ENCODE measurements at places on chromosomes 1 and 21.

DNA sequence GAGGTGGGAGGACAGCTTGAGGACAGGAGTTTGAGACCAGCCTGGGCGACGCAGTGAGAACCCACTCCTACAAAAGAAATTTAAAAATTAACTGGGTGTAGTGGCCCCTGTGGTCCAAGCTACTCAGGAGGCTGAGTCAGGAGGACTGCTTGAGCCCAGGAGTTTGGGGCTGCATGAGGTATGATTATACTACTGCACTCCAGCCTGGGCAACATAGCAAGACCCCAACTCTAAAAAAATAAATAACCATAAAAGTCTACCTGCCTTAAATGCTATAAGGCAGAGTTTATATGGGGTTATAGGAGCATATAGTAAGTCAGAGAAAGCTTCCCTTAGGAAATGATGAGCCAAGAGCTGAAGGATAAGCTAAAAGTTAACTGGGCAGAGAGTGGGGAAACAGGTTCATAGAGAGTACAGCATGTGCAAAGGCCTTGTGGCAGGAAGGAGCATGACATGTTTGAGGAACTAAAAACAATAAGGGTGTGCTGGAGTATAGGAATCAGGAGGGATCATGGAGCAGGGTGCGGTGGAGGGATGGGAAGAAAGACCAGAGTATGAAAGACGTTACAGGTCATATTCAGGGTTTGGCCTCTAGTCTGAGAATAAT lies 68.3 kb downstream of the ADSS2 start:
- DNase-seq, result no peak

GRCh38 chr1:7389201-7389905 lies 381.7 kb upstream of the VAMP3 start:
- DNase-seq, result peak; percentile 37

DNA sequence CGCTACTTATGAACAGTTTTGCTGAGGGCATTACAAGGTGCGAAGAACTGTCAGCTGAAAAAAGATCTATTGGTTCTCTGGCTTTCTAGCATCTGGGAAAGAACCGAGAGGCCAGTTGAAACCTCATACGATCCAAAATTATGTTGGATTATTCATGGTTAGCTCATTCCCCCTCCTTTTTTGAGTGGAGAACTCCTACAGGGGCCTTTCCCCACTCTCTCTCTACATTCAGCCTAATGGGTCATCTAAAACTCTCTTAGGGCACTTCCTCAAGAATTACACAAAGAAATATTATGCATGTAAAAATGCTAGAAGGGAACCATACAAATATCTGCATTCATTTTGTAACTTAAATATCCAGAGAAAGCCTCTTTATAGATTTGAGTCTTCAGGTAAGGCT lies 358.2 kb downstream of the ADGRL2 start:
- DNase-seq, result no peak

GRCh38 chr1:212629450-212630157 lies 21.0 kb downstream of the ATF3 start:
- no peak for DNase-seq

DNA sequence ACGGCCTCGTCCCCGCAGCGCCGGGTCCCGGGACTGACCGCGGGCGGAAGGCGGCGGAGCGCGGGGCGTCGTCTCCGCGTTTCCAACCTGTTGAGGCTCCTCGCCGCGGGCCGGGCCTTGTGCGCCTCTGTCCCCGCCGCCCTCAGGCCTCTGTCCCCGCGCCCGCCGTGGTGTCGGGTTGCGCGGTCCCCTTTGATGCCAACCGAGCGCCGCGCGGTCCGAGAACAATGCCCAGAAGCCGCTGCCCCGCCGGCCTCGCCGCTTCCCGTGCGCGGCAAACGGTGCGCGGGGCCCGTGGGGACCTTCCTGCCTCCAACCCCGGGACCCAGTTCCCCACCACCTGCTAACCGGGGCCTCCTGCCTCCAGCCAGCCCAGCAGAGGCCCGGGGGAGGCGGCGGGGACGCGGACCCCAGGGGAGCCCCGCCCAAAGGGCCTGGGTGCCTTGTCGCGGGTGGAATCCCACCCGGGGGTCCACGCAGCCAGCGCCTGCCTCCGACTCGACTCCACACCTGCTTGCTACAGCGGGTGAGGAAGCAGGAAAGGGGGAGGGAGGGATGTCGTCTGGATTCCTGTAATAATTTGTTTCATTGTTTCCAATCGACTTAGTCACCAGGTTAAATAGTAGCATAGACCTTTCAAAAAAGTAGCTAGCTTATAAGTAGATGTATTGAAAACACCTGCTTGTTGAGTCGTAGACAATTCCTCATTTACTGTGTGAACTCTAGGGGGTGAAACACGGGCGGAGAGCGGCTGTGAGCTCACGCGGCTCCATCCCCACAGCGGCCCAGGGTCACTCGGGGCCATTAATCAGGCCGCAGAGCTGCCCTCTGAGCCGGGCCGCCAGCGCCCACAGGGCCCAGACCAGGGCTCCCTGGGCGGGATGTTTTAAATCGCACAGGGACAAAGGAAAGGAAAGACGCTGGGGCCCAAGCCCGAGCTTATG lies 1.1 kb downstream of the COL18A1 start:
- DNase-seq, result no peak

- DNase-seq, result peak; percentile 41
Observed at GRCh38 chr1:98794196-98794886, 132.8 kb downstream of the SNX7 start.

DNA sequence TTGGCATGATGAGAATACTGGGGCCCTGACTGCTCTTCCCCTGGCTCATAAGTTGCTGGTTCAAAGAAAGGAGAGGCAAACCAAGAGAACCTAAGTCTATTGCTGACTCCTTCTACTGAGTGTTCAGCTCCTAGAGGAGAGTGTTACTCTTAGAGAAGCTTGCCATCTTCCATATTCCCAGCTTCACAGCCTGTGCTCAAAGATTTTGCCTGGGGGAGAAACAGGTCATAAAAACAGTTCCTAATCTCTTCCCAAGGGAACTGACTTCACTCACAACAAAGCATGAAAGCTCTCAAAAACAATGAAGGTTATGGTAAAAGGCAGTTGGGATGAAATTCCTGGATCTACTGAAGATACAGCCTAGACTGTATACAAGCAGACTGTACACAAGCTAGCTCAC lies 37.1 kb downstream of the LRRC40 start:
- DNase-seq, result no peak

GRCh38 chr1:184790642-184791549 lies 36.2 kb upstream of the EDEM3 start:
- DNase-seq, result no peak

GRCh38 chr21:29382030-29382654 lies 83.4 kb downstream of the BACH1 start:
- DNase-seq, result no peak

- DNase-seq, result peak; percentile 70
Observed at GRCh38 chr21:36966066-36966820, at the start of gene HLCS. Gene HLCS (minus strand): TSS chr21:36966669. CDS start chr21:36966638, 31 bp downstream.

DNA sequence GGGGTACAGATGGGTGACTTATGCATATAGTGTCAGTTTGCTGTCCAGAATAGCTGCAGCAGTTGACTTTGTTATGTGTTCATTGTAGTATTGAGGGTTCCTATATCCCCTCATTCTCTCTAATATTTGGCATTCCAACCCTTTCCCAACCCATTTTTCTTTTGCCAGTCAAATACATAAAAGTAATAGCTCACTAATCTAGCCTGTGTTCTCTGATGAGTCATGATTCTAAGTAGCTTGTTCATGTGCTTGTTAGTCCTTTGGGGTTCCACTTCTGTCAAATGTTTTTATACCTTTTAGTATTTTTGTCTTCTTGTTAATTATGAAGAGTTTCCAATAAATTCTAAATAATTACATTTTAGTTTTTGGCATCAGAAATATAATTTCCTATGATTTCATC lies 99.2 kb upstream of the MROH9 start:
- DNase-seq, result no peak

GRCh38 chr1:28136169-28136921 lies 40.1 kb downstream of the PTAFR start:
- DNase-seq, result no peak

DNA sequence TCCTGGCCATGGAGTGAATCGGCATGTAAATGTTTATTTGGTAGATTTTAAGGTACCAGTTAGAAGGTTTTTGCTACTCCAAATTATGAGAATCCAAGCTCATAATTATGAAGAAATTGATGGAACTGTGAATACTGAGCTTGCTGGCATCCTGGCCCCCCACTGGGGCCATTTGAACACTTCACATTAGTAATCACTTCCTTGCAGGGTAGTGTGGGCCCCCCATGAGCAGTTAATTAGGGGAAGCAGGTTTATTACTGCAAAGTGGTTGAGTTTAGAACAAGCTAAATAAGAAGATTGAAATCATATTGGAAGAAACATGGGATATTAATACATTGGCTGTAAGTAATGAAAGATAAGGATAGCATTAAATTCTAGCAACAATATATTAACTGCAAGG lies 86.7 kb downstream of the S1PR1 start:
- no peak for DNase-seq

DNA sequence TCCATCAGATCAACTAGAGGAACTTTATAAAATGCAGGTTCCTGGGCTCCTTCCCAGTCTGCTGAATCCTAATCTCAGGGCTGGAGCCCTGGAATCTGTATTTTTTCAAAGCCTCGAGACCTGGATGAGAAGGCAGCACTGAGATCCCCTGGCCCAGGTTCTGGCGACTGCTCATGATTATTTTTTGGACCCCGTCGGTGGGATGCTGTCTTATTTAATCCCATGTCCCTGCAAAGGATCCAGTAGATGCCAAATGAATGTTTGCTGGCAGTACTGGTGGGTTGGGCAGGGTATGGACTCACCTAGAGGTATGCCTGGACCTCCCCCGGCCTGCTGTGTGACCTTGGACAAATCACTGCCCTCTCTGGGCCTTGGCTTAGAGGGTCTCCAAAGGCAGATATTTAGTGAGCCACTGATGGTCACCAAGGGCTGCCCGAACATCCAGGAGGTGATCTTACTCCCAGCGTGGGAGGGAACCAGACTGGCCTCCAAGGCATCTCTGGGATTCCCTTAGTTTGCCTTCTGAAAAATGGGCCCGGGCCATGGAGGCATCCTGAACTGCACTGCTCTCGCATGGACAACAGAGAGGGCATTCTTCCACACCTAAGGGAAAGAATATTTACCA lies 91.6 kb upstream of the RUNX3 start:
- no peak for DNase-seq

DNA sequence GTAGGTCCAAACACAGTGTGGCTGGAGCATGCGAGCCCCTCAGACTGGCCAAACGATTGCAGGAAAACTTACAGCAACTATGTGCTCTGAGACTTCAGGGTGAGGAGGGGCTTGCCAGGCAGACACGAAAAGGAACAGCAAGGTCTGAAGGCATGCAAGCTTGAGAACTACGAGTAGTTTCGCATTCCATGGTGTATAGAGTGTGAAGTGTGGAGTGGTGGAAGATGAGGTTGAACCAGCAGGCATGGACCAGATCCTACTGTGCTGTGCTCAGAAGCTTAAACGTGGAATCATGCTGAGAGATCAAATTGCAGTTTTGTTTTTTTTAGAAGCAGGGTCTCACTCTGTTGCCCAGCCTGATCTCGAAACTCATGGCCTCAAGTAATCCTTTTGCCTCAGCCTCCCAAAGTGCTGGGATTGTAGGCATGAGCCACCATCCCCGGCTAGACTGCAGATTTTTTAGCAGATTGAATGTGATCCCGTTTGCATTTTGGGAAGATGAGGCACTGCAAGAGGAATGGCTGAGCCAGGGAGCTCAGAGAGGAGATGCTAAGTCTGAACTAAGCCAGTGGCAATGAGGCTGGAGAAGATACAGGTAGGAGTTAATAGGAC lies 5.1 kb upstream of the TFAP2E start:
- no peak for DNase-seq

GRCh38 chr1:184199438-184200085 lies 148.0 kb downstream of the TSEN15 start:
- DNase-seq, result no peak

DNA sequence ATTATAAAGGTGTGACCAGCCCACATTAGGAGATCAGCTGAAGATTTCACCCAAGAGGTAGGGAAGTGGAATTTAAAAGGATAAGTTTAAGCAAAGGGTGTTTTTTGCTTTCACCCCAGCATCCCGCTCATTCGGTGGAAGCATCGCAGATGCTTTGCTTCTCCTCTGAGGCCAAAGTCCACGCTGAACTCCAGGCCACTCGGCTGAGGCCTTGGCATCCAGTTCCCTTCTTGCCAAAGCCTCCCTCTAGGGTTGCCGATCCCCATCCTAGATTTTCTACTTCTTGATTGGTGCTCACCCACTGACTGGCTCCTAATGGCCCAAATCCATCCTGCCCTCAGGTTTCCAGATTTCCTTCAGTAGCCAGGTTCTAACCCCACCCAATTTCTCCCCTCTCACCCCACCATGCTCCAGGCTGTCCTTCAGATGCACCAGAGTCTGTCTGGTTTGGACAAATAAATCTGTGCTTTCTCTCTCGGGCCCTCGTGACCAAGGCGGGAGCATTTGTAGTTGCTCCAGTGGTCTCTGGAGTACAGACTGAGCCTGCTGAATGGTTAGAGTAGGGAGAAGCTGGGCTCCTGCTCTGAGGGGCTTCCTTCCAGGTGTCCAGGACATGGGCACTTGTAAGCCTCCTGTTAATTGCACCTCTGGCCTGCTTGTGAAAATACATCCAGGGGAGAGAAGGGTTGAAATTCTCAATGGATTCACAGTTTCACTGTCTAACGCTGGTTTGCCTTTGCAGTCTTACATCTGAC lies 193.2 kb downstream of the C1orf94 start:
- peak; percentile 31 for DNase-seq

DNA sequence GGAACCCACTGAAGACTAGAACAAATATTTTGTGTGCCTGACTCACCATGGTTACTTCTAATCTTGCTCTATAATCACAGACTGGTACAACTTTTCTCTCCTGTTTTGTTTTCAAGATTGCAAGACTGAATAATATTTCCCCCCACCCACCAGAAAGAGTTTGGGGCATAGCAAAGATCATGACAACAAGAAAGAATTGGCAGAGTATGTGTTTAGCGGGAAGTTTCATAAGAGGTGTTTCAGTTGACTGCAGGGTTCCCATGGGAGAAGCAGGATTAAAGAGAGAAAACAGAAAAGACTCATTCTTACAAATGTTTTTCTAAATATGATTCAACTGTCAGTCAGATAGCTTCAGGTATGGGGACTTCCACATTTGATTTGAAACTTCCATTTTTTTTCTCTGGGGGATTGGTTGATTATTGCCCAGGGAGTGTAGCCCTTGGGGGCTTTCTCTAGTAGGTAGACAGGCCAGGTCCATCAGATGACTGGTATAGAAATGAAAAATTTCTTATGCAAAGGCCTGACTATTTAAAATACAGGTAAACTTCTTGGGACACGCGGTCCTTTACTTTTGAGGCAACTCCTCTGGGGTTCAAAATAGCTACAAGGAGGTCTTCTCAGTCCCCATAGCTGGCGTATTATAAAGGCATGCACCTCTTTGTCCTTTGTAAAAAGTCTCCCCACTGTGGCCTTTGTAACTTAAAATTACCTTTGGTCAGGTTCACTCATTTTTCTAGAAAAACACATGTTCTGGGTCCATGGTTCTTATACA lies 13.9 kb downstream of the OR14I1 start:
- no peak for DNase-seq

- DNase-seq, result no peak
Observed at GRCh38 chr1:156135930-156136871, 17.2 kb upstream of the SEMA4A start.

GRCh38 chr1:111126354-111126753 lies 13.5 kb downstream of the DRAM2 start:
- DNase-seq, result no peak
